ENCODE measurements at places on chromosomes 11 and 22.

GRCh38 chr11:128405714-128406662 lies 181.4 kb downstream of the ETS1 start:
- no peak for DNase-seq

- no peak for DNase-seq
Measured at GRCh38 chr11:109785198-109785597, 308.0 kb upstream of the ZC3H12C start.

GRCh38 chr22:22848364-22848866 lies 39.2 kb upstream of the IGLL5 start:
- DNase-seq: peak; percentile 80

GRCh38 chr11:78690352-78690987 lies 115.8 kb upstream of the NARS2 start:
- no peak for DNase-seq
